ENCODE measurements at places on chromosomes 5 and 9.

GRCh38 chr5:147733075-147733474 is 49.5 kb downstream of the JAKMIP2 start:
- no peaks in the 10 kb centered on the region for H3K27me3 ChIP-seq
- H3K4me1 ChIP-seq, result no peaks in the 10 kb centered on the region
- H3K27ac ChIP-seq, result no peak overlapping the region
- H3K36me3 ChIP-seq, result no peaks in the 10 kb centered on the region

- H3K27me3 ChIP-seq, result no peaks in the 10 kb centered on the region
- H3K4me3 ChIP-seq, result no peak overlapping the region
- H3K27ac ChIP-seq, result no peak overlapping the region
- peaks cover 56% of the 10 kb centered on the region for H3K36me3 ChIP-seq
- H3K4me1 ChIP-seq, result no peaks in the 10 kb centered on the region
- no peak for DNase-seq
Measured at GRCh38 chr5:60690326-60690725, 9.6 kb downstream of the DEPDC1B start.

DNA sequence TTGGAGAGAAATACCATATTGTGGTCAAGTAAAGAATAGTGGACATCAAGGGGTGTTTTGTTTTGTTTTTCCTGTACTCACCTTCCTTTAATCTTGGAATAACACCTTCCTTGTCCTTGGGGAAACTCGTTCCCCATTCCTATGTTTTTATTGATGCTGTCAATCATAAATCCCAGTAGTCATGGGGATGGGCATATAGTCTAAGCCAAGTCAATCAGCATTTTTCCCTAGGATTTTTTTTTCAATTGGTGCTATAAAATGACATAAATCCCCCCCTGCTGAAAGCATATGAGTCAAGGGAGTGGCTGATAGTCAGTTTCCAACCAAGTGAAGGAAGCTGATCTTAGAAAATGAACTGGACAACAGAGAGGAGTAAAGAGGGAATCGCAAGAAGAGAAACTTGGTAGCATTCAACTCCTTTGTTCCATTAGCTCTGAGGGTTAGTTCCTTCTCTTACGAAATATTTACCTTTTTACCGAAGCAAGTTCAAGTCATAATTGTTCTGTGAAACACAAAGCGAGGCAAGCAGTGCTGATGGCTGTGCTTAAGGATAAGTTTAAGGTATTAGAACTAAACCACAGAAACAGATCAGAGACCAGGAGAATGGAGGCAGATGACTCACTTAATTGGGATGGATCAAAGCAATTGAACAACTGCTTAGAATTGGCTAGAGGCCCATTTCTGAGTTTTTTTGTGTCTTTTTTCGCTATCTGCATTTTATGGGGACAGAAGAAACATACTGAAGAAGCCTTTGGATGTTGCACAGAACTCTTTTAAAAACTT is 218.6 kb downstream of the SEMA6A start:
- H3K4me1 ChIP-seq, result no peaks in the 10 kb centered on the region
- H3K27ac ChIP-seq, result no peak overlapping the region
- no peaks in the 10 kb centered on the region for H3K27me3 ChIP-seq
- no peak overlapping the region for H3K4me3 ChIP-seq

DNA sequence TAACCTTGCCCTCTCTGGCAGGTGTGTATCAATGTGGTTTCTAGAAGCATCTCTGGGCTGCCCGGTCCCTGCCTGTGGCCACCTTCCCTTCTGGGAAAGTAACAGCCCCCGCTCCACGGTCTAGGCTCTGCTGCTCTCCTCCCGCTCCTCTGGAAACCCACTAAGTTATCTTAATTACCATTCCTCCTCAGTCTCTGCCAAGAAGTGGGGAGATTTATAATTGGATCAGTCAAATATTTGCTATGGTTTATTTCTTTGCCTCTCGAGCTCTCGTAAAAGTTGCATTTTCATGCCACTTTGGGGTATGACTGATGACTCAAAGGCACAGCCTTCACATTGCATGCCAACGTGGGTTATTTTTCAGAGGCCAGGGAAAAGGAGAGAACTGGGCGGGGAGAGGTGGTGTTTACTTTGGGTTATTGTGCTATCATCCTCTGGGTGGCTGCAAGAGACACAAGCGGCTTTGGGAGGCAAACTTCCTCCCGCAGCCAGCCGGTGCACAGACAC is 205.3 kb upstream of the WWC1 start:
- H3K4me3 ChIP-seq, result no peak overlapping the region
- H3K4me1 ChIP-seq, result peaks cover 8% of the 10 kb centered on the region
- no peak overlapping the region for H3K27ac ChIP-seq
- no peaks in the 10 kb centered on the region for H3K36me3 ChIP-seq

- H3K27me3 ChIP-seq, result no peaks in the 10 kb centered on the region
- H3K4me3 ChIP-seq, result no peak overlapping the region
- no peak overlapping the region for H3K27ac ChIP-seq
- H3K36me3 ChIP-seq, result no peaks in the 10 kb centered on the region
Measured at GRCh38 chr5:108257996-108258395, 123.9 kb downstream of the FBXL17 start.

- peak overlapping the region; percentile 90 for H3K27ac ChIP-seq
- no peaks in the 10 kb centered on the region for H3K36me3 ChIP-seq
- DNase-seq, result no peak
Measured at GRCh38 chr5:14142202-14142826, 828 bp upstream of the TRIO start.

- DNase-seq, result no peak
- H3K27me3 ChIP-seq, result no peaks in the 10 kb centered on the region
- H3K4me3 ChIP-seq, result no peak overlapping the region
- no peak overlapping the region for H3K27ac ChIP-seq
- H3K36me3 ChIP-seq, result no peaks in the 10 kb centered on the region
- H3K4me1 ChIP-seq, result no peaks in the 10 kb centered on the region
Measured at GRCh38 chr5:109546461-109546860, 136.7 kb upstream of the PJA2 start.

DNA sequence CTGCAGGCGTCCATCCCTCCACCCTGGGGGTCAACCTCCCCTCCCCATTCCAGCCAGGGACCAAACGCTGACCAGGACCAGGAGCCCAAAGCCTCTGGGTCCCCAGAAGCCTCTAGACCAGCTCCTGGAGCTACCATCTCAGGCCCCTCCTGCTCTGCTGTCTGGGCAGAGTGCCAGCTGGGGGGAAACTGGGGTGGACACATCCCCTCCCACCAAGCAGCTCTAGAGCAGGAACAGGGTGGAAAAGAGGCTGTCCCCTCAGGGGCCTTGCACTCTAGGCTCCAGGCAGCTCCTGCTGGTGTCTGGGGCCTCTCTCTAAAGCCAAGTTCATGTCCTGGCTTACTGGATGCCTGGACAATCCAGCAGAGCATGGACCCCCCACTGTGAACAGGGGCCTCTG is 4.4 kb downstream of the SSNA1 start:
- H3K4me1 ChIP-seq, result peaks cover 15% of the 10 kb centered on the region
- DNase-seq, result no peak
- H3K27ac ChIP-seq, result no peak overlapping the region
- H3K36me3 ChIP-seq, result peaks cover 28% of the 10 kb centered on the region
- H3K27me3 ChIP-seq, result no peaks in the 10 kb centered on the region
- H3K4me3 ChIP-seq, result no peak overlapping the region

Measured in neuronal stem cell (in vitro differentiated cells).